Effector memory CD8-positive, alpha-beta T cell (primary cell): ENCODE measurements at places on chromosomes 3 and 15.
A peak's percentile ranks its signal among the peaks of the same experiment; 100 is the strongest.

DNA sequence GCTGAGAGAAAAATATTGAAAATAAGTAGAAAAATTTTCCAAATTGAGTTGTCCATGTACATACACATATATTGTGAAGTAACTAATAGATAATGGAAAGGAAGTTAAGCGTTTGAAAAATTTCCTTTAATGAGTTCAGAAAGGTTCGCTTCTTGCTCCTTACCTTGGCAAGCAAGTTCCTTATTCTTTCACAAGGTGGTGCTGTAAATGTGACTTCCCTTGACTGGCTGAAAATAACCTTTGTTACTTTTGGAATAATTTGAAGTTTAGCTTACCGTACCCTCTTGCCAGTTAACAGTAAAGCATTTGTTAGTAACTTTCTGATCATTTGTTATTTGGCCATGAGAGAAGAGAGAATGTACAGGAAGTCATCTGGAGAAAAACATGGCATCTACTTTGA lies 41.6 kb downstream of the PYDC2 start:
- no peaks in the 10 kb centered on the region for H3K4me1 ChIP-seq
- H3K36me3 ChIP-seq: no peaks in the 10 kb centered on the region
- H3K27me3 ChIP-seq: no peaks in the 10 kb centered on the region
- no peak overlapping the region for H3K4me3 ChIP-seq

DNA sequence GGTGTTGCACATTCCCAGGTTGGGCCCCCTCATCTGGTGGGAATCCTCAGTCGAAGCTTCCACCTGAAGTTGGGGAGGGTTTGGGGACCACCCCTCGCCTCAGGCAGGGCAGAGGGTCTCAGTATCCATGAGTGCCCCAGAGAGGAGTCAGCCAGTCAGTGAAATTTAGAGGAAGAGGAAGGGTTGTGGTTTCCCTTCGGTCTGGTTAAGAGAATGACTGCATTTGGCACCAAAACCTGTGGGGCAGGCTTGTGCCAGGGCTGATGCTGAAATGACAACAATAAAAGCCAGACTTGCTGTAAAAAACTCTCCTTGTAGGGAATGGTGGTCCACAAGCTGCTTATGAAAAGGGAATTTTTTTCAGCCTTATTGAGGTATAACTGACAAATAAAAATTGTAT lies 22.6 kb downstream of the LMCD1 start:
- no peak overlapping the region for H3K4me3 ChIP-seq
- H3K36me3 ChIP-seq: no peaks in the 10 kb centered on the region
- no peak overlapping the region for H3K27ac ChIP-seq
- no peaks in the 10 kb centered on the region for H3K4me1 ChIP-seq
- peaks cover 8% of the 10 kb centered on the region for H3K27me3 ChIP-seq
- DNase-seq: no peak

GRCh38 chr3:126270145-126270811 lies 86.9 kb downstream of the KLF15 start:
- no peak overlapping the region for H3K4me3 ChIP-seq
- H3K4me1 ChIP-seq: no peaks in the 10 kb centered on the region
- H3K27me3 ChIP-seq: peaks cover 56% of the 10 kb centered on the region
- no peak for DNase-seq
- no peak overlapping the region for H3K27ac ChIP-seq
- H3K36me3 ChIP-seq: no peaks in the 10 kb centered on the region

DNA sequence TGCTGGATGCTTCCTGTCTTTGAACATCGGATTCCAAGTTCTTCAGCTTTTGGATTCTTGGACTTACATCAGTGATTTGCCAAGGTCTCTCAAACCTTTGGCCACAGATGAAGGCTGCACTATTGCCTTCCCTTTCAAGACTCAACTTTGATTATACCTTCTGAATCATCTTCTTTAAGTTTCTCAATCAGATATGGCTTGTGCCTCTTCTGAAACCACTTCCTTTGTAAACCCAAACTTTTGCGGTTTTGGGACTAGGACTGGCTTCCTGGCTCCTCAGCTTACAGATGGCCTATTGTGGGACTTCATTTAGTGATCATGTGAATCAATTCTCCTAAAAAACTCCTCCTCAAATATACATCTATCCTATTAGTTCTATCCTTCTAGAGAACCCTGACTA lies 47.1 kb upstream of the CADPS start:
- H3K27ac ChIP-seq: no peak overlapping the region
- H3K27me3 ChIP-seq: no peaks in the 10 kb centered on the region
- no peaks in the 10 kb centered on the region for H3K4me1 ChIP-seq
- DNase-seq: no peak
- H3K4me3 ChIP-seq: no peak overlapping the region
- H3K36me3 ChIP-seq: no peaks in the 10 kb centered on the region

DNA sequence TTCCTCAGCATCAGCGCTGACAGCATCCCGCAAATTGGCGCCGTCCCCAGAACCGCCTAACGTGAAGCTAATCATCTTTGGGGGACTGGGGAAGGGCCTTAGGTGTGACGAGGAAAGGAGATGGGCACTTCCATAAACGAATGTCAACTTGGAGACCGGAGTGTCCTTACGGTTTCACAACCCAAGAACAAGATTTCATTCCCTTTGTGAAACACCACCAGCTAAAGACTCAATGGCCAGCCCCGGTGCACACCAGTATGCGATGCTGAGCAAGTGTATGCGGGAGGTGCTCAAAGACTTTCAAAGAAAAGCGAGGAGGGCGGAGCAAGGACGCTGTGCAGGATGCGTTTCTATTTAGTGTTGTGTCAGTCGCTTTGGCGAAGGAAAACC lies 759 bp upstream of the TTBK2 start:
- peaks cover 20% of the 10 kb centered on the region for H3K4me1 ChIP-seq
- DNase-seq: peak; percentile 36
- peak overlapping the region; percentile 94 for H3K4me3 ChIP-seq
- H3K27me3 ChIP-seq: no peaks in the 10 kb centered on the region
- H3K27ac ChIP-seq: peak overlapping the region; percentile 84
- peaks cover 18% of the 10 kb centered on the region for H3K36me3 ChIP-seq

DNA sequence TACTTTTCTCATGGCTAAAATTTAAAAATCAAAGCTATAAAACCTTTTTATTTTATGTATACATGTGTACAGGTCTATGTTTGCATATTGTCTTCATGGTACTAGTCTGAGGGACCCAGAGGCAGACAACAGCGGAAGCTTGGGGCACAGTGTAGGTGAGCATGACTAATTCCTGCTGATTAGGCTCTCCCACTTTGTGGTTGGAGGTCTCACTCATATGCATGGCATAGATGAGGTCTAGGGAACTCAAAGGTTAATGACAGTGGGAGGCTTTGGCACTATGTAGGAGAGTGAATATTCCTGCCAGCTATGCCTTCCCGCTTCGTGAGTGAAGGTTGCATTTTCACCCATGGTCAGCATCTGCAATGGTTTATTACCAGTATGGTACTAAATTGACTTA lies 47.5 kb upstream of the AADACL2 start:
- H3K4me1 ChIP-seq: no peaks in the 10 kb centered on the region
- H3K36me3 ChIP-seq: peaks cover 3% of the 10 kb centered on the region
- no peak for DNase-seq
- no peak overlapping the region for H3K4me3 ChIP-seq

DNA sequence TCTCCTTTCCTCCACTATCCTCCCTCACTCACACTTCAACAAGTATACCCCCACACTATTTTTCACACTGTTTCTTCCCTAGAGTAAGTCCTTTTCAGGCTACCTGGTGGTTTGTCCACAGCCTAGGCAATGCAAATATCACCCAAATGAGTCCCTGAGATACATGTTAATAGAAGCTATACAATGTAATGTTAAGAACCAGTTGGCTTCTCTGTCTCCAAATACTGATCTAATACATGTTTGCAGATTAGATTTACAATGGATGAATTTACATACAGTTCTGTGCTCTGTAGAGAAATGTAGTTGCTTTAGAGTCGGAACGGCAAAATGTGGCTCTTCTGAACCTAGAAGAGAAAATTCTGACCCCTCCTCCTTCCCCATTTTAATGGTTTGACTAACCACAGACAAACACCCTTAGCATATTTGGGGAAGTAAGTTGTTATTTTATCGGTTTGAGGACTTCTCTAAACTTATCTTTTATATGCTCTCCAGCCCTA lies 63.6 kb upstream of the MBNL1 start:
- no peaks in the 10 kb centered on the region for H3K27me3 ChIP-seq
- no peak for DNase-seq
- H3K4me3 ChIP-seq: peak overlapping the region; percentile 73
